DMS79 (cell line): ENCODE measurements at places on chromosomes 12 and 14.
A peak's percentile ranks its signal among the peaks of the same experiment; 100 is the strongest.

DNA sequence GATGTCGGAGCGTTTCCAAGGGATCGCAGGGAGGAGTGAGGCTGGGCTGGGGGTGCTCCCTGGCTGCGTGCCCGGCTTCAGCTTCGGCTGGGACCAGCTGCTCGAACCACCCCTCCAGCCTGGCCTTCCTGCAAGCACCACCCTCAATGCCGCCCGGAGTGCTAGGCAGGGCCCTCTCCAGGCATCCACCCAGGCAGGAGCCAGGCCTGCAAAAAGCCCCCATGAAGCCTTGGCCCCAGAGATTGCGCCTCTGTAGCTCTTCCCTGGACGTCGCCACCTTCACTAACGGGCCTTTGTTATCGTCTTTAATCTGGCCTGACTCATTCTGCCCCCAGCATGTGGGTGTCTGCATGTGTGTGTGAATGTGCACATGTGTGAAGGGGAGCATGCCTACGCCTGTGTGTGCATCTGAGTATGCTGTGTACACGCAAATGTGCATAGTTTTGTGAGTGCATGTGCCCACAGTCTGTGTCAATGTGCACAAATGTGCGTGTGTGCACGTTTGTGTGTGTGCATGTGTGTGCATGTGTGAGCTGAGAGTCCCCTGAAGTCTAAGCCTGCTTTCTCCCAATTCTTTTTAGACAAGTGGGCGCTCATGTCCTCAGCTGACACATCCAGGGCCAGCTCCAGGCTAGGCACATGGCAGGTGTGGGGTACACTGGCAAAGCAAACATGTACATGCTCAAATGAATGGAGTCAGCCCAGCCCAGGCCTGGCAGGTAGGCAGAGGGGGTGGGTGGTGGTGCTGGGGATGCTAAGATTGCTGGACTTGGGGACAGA, 195.4 kb upstream of the C14orf180 start:
- DNase-seq, result no peak

DNA sequence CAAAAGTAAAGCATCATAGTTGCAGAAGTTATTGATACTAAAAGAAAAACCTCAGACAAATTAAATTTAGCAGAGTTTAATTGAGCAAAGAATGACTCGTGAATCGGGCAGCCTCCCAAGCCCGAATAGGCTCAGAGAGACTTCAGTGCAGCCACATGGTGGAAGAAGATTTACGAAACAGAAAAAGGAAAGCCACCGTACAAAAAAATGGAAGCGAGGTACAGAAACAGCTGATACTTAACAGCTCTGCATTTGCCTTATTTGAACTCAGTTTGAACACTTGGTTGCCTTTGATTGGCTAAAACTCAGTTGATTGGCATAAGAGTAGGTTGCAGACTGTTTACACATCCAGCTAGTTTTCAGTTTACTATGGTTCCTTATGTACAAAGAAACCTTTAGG, 12.9 kb downstream of the TTC9 start:
- no peak for DNase-seq

GRCh38 chr12:110750784-110751461, 8.2 kb upstream of the PPP1CC start:
- DNase-seq, result no peak

- no peak for DNase-seq
Measured at GRCh38 chr12:100266585-100266834, 369 bp downstream of the DEPDC4 start.

DNA sequence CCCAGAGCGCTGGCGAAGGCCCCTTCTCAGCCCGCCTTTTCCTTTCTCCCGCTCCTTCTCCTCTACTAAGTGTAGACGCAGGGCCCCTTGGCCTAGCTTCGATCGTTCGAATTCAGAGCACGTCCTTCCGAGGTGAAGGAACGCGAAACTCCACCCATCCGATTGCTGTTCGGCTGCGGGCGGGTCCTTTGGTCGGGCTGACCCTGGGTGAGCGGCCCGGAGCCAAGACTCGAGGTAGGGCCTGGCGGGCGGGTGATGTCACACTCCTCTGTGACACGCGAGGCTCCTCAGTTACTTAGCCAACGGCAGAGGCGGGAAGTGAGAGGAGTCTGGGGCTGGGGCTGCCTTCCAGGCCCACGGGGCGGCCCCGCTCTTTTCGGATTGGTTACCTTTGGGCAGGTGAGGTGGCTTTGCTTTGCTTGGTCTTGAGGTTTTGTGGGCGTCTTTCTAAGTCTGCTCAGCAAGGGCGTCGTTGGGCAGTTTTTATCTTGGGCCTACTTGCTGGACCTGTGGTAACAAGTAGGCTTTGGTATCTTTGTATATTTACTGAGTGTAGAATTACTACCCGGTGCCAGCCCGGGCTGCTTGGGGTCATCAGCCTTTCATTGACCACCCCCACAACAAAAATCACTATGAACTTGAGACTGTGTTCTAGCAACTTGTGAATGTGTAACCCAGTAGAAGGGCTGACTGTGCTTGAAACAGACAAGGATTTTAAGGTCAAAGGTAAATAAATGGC, 694 bp downstream of the TMBIM6 start:
- DNase-seq, result peak; percentile 66

DNA sequence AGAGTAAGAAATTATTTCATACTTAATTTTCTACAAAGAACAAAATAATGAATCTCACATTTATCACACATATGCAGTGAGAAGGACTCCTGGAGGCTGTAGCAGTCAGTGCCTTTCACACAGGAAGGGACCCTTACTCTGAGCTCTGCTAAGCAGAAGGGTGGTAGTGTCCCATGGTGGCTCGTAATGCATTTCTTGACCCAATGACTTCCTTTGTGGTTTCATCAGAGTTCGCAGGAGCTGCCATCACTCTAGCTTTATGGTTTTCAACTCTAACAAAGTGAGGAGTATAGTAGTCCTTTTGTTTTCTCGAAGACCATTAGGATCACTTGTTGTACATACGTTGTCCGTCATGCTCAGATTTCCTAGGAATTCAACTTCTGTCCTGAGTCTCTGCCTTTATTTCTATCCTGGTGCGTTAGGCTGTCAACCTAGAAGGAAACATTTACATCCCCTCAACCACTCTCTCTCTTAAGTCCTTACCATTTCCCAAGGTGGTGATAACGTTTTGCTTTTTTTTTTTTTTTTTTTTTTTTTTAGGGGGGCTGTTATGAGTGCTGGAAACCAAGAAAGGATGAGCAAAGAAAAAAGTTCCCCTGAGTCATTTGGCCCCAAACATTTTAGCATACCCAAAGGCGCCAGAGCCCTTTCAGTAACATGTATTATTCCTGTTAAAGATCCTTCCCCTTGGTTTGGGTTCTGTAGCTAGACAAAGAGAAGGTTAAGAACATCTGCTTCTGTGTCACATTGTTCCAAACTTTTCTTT, 37.2 kb downstream of the GABARAPL1 start:
- no peak for DNase-seq

DNA sequence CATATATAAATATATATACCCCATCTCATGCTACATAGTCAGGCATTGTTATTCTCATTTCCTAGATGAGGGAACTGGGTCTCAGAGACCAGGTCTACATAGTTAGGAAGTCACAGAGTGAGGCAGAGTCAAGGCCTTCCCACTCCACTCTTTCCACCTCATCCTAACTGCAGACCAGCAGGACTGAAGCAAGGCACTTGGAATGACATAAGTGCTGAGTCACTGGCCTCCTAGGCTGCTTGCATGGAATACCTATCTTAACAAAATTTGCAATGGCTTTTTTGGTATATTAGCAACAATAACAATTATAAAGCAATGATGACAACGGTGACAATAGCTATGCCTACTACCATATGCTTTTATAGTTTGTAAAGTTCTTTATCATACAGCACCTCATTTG, 5.4 kb upstream of the ANO4 start:
- DNase-seq, result no peak

GRCh38 chr14:34161351-34162082, 210.6 kb upstream of the EGLN3 start:
- DNase-seq, result no peak

DNA sequence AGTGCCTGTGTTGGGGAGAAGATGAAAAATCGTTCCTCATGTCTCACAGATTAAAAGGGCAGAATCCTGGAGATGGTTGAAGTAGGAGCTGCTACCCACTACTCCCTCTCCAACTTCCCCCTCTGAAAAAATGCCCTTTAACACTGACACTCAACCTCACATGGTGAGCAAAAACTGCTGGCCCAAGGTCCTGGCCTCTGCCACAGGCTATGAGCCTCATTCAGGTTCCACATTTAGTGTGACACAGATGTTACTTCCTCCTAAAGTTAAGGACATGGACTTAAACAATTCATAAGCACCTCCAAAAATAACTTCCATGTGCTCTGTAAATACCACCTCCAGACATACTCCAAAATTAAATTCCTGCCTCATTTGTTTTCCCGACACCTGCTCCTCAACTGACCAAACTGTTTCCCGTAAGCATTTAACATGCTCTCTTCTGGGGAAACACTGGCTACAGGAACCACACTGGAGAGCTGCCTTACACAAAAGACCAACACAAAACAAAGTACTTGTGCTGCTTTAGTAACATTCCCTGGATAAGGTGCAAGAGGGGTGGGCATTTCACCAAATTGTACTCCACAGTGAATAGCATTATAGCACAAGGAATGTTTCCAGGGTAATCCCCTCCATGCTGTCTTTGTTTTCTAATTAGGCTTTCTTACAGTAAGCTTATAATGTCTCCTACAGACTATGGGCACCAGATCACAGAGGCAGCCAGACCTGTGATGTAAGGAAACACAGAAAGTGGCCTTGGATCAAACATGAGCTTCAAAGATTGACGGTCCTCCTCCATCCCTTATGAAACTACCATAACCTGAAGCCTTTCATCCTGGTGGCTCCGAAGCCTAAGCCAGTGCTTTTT, 57.0 kb downstream of the PHLDA1 start:
- no peak for DNase-seq

DNA sequence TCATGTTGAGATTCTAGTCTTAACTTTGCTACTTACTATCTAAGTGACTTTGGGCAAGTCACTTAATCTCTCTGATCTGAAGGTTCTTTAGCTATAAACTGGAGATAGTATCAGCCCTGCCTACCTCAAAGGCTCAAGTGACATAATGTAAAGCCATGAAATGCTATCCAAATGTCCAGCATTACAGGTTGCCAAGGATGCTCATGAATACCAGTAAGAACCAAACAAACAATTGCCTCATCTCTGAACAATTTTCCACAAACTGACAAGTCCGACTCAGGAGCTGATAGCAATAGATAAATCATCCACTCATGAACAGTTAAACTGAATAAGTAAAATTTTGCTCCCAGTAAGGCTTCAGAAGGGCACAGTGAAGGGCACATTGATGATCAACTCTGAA, 51.5 kb downstream of the LMNTD1 start:
- no peak for DNase-seq

- DNase-seq, result no peak
Measured at GRCh38 chr12:65533177-65533883, 254.8 kb downstream of the MSRB3 start.

DNA sequence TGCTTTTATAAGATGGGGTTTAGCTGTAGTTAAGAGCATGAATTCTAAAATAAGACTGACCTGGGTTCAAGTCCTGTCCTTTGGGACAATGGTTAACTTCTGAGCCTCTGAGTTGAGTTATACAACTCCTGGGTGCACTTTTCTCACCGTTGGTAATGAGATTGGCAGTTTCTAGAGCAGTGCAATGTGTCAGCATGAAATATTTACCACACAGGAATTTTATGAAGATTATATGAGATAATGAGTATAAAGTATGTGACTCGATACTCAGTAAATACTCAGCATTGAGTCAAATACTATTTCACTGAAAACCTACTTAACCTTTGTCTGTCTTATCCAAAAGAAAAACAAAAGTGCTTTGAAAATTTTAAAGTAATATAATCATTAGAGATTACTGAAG, 214.2 kb downstream of the CPNE8 start:
- no peak for DNase-seq

DNA sequence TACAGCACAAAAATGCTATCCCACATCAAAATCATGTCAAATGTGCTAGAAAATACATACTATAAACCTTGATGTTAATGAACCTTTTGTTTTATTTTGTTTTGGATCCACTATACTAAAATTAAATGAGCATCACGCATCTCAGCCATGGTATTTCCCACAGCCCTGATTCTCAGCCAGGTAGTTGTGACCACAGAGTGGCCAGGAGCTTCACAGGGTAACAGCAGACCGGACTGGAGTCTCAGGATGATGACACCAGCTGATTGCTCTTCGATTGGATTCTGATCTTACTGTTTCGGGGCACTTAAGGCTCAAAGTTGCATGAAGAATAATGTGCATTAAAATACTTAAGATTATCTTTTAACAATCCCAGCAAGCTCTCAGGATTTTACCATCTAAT, 134.8 kb downstream of the FOXN3 start:
- peak; percentile 18 for DNase-seq

GRCh38 chr12:58532855-58533608, 387.3 kb downstream of the LRIG3 start:
- no peak for DNase-seq

- DNase-seq, result no peak
Measured at GRCh38 chr12:39830852-39831520, 211.4 kb upstream of the ABCD2 start.

GRCh38 chr14:88228522-88229236, 94.4 kb downstream of the KCNK10 start:
- no peak for DNase-seq

DNA sequence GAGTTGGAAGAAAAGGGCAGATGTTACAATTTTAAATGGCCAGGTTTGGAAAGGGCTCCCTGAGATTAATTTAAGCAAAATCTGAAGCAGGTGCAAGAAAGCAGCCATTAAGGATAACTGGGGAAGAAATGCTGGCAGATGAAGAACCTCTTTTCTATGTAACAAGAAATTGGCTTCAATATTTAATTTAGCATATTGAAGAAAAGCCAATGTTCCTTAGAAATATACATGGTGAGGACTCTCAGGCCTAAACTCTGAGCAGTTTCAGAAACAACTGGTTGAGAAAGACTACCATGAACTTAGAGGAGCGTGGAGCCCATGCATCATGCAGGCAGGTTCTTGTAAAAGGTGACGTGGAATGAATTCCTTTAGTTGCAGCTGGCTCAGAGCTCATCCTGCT, 152.8 kb downstream of the LRIG3 start:
- DNase-seq, result no peak

DNA sequence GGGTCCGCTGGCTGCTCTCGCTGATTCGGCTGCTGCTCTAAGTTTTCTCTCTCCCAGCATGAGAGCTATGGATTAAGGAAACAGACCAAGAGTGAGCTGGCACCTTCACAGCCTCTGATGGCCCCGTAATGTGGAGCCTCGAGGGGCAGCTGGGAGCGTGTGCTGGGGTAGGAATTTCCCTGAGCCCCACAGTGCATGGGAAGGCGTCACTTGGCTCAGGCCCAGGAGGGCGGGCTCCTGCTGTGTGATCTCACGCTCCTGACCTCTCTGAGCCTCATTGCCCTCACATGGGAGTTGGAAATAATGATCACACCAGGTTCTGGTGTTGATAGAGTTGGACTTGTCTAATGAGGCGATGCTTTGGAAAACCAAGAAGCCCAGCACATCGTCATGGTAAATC, 238.6 kb upstream of the CRY1 start:
- DNase-seq, result no peak

DNA sequence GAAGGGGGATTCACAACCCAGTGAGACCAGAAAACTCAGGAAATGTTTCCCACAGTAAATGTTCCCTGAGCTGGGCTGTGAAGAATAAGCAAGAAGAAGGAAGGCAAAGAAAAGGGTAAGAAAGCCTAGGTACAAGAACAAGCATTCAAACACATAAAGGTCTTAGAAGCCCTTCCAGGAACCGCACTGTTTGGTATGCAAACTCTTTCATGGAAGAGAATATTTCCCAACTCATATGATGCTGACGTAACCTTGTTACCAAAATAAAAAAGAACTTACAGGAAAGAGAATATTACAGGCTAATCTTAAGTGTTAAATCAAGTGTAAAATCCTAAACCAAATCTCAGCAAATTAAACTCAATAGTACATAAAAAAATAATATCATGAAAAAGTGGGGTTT, 23.6 kb downstream of the MED6 start:
- DNase-seq, result no peak
